ENCODE measurements at places on chromosomes 6 and 20.

GRCh38 chr6:151482290-151482689 is 11.5 kb upstream of the CCDC170 start:
- no peak for DNase-seq

DNA sequence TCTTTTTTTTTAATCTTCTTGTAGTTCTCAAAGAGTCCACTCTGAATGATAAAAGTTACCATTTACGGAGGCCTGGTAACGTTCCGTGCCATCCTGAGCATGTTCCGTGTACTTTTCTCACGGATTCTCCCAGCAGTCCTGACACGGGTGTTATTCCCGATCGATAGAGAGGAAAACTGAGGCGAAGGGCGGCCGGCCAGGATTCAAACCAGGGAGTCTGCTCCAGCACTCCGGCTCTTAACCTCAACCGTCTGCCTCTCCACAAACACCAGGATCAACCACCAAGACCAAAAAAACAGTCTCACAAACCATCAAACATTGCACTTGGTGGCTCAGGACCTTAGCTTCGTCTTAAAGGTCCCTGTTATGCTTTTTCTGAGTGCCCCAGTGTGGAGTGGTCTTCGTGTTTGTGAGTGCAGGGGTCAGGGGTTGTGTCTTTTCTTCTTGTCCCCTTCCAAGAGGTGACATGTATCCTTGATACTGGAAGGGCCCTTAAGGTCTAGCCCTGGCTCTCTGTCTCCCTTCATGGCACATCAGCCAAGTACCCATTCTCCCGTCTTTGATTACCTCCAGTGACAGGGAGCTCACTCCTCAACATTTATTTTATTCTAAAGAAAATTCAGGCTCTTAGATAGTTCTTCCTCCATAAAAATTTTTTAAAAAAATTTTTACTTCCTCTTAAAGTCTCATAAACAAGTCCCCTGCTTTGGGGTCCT is 35.1 kb downstream of the SRC start:
- no peak for DNase-seq

DNA sequence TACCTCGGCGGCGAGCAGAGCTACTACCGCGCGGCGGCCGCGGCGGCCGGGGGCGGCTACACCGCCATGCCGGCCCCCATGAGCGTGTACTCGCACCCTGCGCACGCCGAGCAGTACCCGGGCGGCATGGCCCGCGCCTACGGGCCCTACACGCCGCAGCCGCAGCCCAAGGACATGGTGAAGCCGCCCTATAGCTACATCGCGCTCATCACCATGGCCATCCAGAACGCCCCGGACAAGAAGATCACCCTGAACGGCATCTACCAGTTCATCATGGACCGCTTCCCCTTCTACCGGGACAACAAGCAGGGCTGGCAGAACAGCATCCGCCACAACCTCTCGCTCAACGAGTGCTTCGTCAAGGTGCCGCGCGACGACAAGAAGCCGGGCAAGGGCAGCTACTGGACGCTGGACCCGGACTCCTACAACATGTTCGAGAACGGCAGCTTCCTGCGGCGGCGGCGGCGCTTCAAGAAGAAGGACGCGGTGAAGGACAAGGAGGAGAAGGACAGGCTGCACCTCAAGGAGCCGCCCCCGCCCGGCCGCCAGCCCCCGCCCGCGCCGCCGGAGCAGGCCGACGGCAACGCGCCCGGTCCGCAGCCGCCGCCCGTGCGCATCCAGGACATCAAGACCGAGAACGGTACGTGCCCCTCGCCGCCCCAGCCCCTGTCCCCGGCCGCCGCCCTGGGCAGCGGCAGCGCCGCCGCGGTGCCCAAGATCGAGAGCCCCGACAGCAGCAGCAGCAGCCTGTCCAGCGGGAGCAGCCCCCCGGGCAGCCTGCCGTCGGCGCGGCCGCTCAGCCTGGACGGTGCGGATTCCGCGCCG is 994 bp downstream of the FOXC1 start:
- DNase-seq, result no peak

GRCh38 chr6:39195792-39196385 is 33.4 kb downstream of the KCNK5 start:
- no peak for DNase-seq

- DNase-seq, result peak; percentile 25
Measured at GRCh38 chr20:43667341-43668132, 623 bp downstream of the MYBL2 start.

DNA sequence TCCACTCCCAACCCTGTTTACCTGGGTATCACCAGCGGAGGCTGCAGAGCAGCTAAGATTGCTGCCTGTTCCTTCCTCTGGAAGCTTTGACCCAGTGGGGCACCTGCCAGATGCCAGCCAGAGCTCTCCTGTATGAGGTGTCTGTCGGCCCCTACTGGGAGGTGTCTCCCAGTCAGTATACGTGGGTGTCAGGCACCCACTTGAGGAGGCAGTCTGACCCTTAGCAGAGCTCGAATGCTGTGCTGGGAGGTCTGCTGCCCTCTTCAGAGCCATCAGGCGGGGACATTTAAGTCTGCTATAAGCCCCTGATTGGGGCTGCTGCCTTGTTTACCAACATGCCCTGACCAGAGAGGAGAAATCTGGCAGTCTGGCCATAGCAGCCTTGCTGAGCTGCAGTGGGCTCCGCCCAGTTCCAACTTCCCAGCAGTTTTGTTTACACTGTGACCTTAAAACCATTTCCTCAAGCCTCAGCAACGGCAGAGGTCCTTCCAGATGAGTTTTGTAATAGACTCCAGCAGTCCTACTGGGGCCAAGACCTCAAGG is 2.8 kb downstream of the RAET1E start:
- DNase-seq, result no peak

DNA sequence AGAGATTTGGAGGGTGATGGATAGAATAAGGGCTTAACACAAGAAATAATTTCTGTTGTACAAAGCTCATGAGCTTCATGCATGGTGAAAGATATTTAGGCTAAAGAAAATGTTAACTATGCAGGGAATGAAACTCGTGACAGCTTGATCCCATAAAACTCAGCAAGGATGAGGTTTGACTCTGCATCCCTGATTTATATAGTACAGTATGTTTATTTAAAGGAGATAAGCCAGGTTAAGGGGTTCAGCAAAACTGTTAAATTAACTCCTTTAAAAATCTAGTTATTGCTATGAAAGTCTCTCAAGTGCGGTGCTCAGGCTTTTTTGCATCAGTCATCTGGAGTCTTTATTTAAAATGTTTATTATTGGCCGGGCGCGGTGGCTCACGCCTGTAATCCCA is 326.4 kb downstream of the LAMA2 start:
- no peak for DNase-seq

- no peak for DNase-seq
Measured at GRCh38 chr20:25050082-25050481, 7.9 kb downstream of the ACSS1 start.

DNA sequence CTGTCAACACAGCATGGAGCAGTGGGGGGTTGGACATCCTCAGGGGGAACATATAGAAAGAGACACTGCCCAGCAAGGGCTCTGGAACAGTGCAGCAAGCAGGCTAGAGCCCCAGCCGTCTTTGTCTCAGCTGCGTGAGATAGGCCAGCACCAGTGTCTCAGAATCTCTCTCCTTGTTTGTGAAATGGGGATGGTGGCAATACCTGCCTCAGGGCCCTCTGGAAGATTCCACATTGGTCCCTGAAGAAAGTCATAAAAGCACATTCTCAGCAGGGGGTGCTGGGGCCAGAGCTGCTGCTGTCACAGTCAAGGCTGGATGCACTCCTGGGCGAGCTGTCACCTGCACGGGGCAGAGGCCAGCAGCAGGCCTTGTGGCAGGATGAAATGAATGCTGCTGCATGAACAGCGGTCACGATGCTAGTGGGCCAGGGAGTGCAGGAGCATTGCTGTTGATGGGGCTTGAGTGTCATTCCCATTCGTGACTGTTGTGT is 121.7 kb downstream of the SYCP2 start:
- DNase-seq, result no peak

GRCh38 chr6:27049863-27050781 is 197.4 kb upstream of the PRSS16 start:
- no peak for DNase-seq

DNA sequence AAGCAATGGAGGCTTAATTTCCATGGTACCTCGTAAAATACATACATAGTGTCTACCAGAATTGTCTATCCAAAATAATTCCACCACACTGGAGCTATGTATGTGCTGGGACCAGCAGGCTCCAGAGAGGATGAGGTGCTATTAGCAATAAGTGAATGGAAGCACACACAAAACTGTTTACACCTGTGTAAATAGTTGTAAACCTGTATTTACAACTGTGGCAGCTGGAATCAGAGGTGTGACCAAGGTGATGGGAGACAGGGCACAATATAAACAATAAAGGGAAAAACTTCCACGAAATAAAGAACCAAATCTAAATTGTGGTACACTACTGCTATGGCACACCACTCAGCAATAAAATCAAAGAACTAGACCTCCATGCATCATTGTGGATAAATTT is 14.4 kb downstream of the RARS2 start:
- no peak for DNase-seq

- peak; percentile 50 for DNase-seq
Measured at GRCh38 chr6:2765896-2766766, 938 bp downstream of the WRNIP1 start.

DNA sequence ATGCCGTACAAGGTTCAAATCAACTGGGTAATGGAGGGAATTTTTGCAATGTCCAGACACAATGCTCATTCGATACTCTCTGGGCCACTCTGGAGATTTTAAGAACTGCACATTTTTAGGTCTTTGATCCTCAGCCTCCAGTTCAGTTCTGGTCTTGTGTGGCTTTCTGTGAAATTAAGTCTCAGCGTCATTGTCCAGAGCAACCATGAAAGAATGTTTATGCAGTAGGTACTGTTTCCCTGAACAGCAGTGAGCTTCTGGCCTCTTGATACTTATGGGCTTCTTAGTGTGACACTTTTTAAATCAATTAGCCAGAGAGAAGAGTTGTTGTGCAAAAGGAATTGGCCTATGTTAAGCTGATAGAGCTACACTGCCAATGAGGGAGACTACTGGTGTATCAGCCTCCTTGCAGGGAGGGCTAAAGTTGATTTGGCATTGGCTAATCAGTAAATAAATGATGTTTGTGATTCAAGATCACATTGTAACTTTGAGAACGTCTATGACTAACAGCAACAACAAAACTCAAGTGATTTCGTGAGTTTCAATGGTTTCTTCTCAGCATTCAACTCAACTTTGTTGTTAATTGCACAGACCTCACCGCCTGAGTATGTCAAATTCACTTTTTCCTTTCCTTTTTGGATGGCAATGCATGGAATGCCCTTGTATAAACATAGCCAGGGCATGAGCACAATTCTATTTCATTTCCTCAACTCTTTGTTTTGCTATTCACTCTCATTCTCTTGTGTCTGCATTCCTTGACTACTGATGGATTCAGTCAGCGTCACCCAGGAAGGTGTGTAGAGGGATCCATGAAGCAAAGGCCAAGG is 85.1 kb downstream of the GJA1 start:
- no peak for DNase-seq

DNA sequence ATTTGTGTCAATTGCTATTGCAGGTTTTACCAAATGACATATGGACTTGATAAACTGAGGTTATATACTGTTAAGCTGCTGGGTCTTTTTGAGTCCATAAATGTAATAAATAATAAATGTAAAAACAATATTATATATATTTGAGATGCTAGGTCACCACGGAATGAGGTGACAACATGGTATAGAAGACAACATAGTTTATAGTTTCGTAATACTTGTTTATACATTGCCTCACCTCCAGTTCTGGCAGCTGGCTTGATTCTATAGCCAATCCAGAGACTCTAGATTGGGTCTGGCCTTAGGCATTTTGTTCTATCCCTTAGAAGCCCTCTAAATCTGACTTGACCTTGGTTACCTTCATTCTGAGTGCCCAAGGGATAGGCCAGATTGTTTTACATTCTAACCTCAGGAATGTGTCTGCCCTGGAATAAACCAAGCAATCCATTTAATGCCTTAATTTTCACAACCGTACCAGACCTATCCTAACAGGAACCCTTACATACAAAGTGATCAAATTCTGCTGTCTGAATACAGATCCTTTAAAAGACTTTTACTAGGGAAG is 61.5 kb upstream of the STXBP5 start:
- no peak for DNase-seq

GRCh38 chr6:144248476-144249301 is 36.4 kb upstream of the UTRN start:
- no peak for DNase-seq

All from activated T-cell treated with anti-CD3 and anti-CD28 coated beads for 48 hours (primary cell).